ENCODE measurements at places on chromosomes 4 and X.

DNA sequence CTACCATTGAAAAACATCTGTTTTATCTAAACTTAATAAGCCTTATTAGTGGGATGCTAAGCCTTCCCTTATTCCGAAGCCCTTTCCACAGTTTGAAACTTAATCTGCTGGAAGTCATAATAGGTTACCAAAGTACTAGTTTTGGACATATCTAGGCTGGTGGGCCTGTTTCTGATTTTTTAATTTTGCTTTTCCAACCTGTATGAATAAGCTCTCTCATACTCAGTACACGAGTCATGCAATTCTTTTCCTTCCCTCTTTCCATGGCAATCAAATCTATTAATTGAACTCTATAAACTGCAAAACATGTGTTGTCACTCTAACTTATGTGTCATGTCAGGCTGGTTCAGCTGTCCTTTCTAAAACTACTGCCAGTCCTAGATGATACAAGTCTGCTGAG, 91.0 kb downstream of the AMMECR1 start:
- H3K27me3 ChIP-seq = no peaks in the 10 kb centered on the region
- no peak overlapping the region for H3K4me3 ChIP-seq
- H3K36me3 ChIP-seq = peaks cover under 1% of the 10 kb centered on the region

DNA sequence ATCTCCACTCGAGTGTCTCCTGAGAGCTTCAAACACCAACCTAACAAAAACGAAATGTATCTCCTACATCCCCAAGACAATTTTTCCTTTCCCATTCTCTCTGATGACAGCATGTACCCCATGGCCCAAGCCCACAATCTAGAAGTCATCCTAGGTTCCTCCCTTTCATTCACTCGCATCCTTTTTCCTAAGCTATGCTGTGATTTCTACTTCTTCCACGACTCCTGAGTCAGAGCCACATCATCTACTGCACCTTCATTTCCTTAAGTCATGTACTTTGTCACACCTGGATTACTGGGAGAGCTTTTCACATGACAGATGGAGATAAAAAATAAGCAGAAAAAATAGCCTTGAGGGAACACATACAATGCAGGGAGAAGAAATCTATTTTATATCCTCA, 20.1 kb downstream of the C4orf36 start:
- no peak overlapping the region for H3K27ac ChIP-seq
- DNase-seq = no peak
- H3K27me3 ChIP-seq = no peaks in the 10 kb centered on the region
- H3K4me1 ChIP-seq = no peaks in the 10 kb centered on the region
- H3K4me3 ChIP-seq = no peak overlapping the region
- H3K36me3 ChIP-seq = no peaks in the 10 kb centered on the region

- DNase-seq = no peak
- H3K4me3 ChIP-seq = no peak overlapping the region
- no peaks in the 10 kb centered on the region for H3K36me3 ChIP-seq
- no peaks in the 10 kb centered on the region for H3K27me3 ChIP-seq
These were observed 76.6 kb downstream of the SORCS2 start for GRCh38 chr4:7268941-7269340.

- H3K4me3 ChIP-seq = no peak overlapping the region
- no peak for DNase-seq
- no peaks in the 10 kb centered on the region for H3K27me3 ChIP-seq
- H3K27ac ChIP-seq = no peak overlapping the region
These were observed 72.6 kb upstream of the ARHGAP24 start for GRCh38 chr4:85402371-85402770.

GRCh38 chrX:133434197-133434820, 19.0 kb upstream of the GPC4 start:
- H3K27ac ChIP-seq = no peak overlapping the region
- no peaks in the 10 kb centered on the region for H3K4me1 ChIP-seq
- H3K27me3 ChIP-seq = no peaks in the 10 kb centered on the region
- H3K4me3 ChIP-seq = no peak overlapping the region
- no peak for DNase-seq

GRCh38 chr4:13483136-13483767, 888 bp downstream of the RAB28 start:
- peak overlapping the region; percentile 68 for H3K27ac ChIP-seq
- H3K4me3 ChIP-seq = peak overlapping the region; percentile 88
- H3K4me1 ChIP-seq = peaks cover 23% of the 10 kb centered on the region
- H3K27me3 ChIP-seq = peaks cover 4% of the 10 kb centered on the region
- peaks cover 3% of the 10 kb centered on the region for H3K36me3 ChIP-seq

DNA sequence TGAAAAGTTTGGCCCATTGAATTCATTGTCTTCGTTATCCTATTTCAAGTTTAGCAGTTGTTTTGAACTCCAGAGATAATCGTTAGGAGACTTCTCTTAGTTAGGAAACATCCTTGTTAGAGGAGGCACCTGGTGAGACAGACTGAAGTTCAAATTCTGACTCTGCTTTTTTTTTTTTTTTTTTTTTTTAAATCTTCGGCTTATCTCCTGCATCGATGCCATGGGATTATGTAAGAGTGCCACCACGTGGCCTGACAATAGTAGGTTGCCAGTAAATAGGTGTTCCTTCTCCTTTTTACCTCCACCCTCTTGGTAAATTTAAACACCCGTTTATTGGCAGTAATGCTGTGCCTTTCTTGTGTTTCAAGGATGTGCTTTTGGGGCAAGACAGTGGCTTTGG, 149.3 kb downstream of the SOWAHB start:
- H3K4me1 ChIP-seq = no peaks in the 10 kb centered on the region
- H3K36me3 ChIP-seq = no peaks in the 10 kb centered on the region
- no peak overlapping the region for H3K4me3 ChIP-seq
- DNase-seq = peak; percentile 33

GRCh38 chrX:38275615-38276014, 51.7 kb downstream of the RPGR start:
- peaks cover 2% of the 10 kb centered on the region for H3K36me3 ChIP-seq
- H3K4me1 ChIP-seq = peaks cover 8% of the 10 kb centered on the region
- no peaks in the 10 kb centered on the region for H3K27me3 ChIP-seq

- peaks cover 3% of the 10 kb centered on the region for H3K4me1 ChIP-seq
- DNase-seq = no peak
- H3K27me3 ChIP-seq = no peaks in the 10 kb centered on the region
- H3K4me3 ChIP-seq = no peak overlapping the region
These were observed 17.4 kb downstream of the GALNT7 start for GRCh38 chr4:173185847-173186510.

DNA sequence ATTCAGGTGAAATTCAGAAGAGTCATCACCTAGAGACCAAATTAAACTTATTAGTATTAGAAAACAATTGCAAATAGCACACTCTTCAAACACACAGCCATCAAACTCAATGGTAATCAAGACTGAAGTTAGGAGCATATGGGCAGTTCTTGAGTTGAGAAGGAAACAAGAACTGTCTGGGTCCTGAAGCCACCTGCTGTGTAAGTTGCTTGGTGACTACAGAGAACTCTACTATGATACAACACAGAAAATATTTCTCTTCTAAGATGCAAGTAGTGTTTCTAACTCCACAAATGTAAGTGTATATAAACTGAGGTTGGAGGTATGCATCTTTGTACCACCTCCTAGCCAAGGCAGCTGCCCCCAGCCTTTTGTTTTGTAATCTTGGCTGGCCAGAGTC, 325 bp upstream of the PF4V1 start:
- no peaks in the 10 kb centered on the region for H3K4me1 ChIP-seq
- no peaks in the 10 kb centered on the region for H3K36me3 ChIP-seq
- DNase-seq = no peak
- H3K27me3 ChIP-seq = peaks cover 9% of the 10 kb centered on the region

- no peaks in the 10 kb centered on the region for H3K27me3 ChIP-seq
- H3K4me3 ChIP-seq = no peak overlapping the region
- H3K27ac ChIP-seq = no peak overlapping the region
- DNase-seq = no peak
- no peaks in the 10 kb centered on the region for H3K4me1 ChIP-seq
These were observed 11.3 kb downstream of the MAGEB6 start for GRCh38 chrX:26203561-26203960.

GRCh38 chr4:45910511-45910910, 213.3 kb downstream of the GABRG1 start:
- H3K27ac ChIP-seq = no peak overlapping the region
- no peaks in the 10 kb centered on the region for H3K4me1 ChIP-seq
- no peak overlapping the region for H3K4me3 ChIP-seq
- no peaks in the 10 kb centered on the region for H3K27me3 ChIP-seq

DNA sequence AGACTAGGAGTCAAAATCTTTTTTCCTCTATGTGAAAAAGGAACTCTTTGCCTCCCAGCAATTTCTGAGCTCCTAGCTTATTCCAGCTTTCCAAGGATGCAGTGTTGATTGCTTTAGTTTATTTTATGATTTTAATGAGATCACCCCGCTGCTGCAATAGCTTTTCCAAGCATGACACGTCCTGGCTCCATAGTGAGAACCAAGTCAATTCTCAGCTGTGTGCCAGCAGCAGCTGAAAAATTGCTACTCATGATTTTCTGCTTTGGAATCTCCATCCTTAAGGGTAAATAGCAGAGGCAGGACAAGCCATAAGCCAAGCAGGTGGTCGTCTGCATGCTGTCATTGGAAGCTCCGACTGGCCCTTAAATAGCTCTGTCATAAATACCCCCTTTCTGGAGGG, 64.5 kb downstream of the FTHL17 start:
- no peaks in the 10 kb centered on the region for H3K27me3 ChIP-seq
- H3K27ac ChIP-seq = no peak overlapping the region
- H3K4me3 ChIP-seq = no peak overlapping the region
- no peaks in the 10 kb centered on the region for H3K36me3 ChIP-seq

DNA sequence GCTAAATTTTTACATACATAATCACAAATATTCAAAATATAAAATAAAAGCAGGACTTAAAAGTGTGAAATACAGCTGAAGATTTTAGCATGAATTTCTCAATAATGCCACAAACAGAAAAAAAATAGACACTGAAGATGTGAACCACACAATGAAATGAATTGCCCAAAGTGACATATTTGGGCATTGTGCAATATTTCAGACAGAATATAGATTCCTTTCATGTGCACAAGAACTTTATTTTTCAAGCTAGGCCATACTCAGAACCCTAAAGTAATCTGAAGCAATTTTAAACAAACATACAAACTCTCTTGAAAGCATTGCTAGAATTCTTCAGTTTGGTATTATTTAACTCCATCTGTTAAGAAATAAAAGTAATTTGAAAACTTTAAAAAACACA, 764.1 kb downstream of the STIM2 start:
- H3K27me3 ChIP-seq = no peaks in the 10 kb centered on the region
- H3K27ac ChIP-seq = no peak overlapping the region
- no peaks in the 10 kb centered on the region for H3K36me3 ChIP-seq
- no peak overlapping the region for H3K4me3 ChIP-seq
- no peak for DNase-seq

GRCh38 chr4:147836807-147837206, 104.9 kb downstream of the ARHGAP10 start:
- no peaks in the 10 kb centered on the region for H3K36me3 ChIP-seq
- no peaks in the 10 kb centered on the region for H3K4me1 ChIP-seq
- no peak for DNase-seq
- H3K27me3 ChIP-seq = peaks cover 5% of the 10 kb centered on the region

DNA sequence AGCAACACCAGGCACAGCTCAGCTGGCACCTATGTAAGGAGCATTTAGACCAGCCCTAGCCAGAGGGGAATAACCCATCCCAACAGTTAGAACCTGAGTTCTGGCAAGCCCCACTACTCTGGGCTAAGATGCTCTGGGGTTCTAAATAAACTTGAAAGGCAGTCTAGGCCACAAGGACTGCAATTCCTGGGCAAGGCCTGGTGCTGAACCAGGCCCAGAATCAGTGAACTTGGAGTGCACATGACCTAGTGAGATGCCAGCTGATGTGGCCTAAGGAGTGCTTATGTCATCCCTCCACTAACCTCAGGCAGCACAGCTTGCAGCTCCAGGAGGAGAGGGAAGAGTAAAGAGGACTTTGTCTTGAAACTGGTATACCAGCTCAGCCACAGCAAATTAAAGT, 7.6 kb upstream of the PRRG3 start:
- H3K27me3 ChIP-seq = peaks cover 4% of the 10 kb centered on the region
- no peak overlapping the region for H3K4me3 ChIP-seq
- no peaks in the 10 kb centered on the region for H3K36me3 ChIP-seq
- H3K4me1 ChIP-seq = peaks cover 8% of the 10 kb centered on the region

- H3K36me3 ChIP-seq = no peaks in the 10 kb centered on the region
- no peaks in the 10 kb centered on the region for H3K27me3 ChIP-seq
- H3K27ac ChIP-seq = no peak overlapping the region
- no peak for DNase-seq
- H3K4me1 ChIP-seq = no peaks in the 10 kb centered on the region
- H3K4me3 ChIP-seq = no peak overlapping the region
These were observed 546.5 kb upstream of the GALNTL6 start for GRCh38 chr4:171266671-171267070.

- peak overlapping the region; percentile 60 for H3K27ac ChIP-seq
- peaks cover 15% of the 10 kb centered on the region for H3K36me3 ChIP-seq
- DNase-seq = no peak
- H3K27me3 ChIP-seq = no peaks in the 10 kb centered on the region
- H3K4me3 ChIP-seq = no peak overlapping the region
These were observed 467.9 kb downstream of the INPP4B start for GRCh38 chr4:142378179-142378578.

GRCh38 chrX:130024127-130024526, 41.7 kb downstream of the BCORL1 start:
- H3K4me3 ChIP-seq = peak overlapping the region; percentile 45
- H3K4me1 ChIP-seq = peaks cover 13% of the 10 kb centered on the region
- no peaks in the 10 kb centered on the region for H3K27me3 ChIP-seq
- peaks cover 23% of the 10 kb centered on the region for H3K36me3 ChIP-seq
- peak overlapping the region; percentile 72 for H3K27ac ChIP-seq

DNA sequence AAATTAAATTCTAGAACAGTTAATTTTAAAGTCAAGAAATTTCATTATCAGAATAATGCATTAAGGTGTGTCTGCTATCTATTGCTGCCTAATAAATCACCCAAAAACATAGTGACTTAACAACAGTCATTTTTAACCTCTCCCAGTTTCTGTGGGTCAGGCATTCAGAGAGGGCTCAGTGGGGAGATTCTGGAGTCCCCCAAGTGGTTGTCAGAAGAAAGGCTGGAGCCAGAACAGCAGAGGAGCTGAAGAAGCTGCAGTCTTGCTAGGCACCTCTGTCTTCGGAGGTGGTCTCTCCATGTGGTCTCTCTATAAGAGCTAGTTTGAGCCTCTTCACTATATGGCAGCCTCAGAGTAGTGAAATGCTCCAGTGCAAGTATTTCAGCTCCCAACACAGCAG, 9.3 kb upstream of the HOPX start:
- no peak overlapping the region for H3K4me3 ChIP-seq
- no peaks in the 10 kb centered on the region for H3K36me3 ChIP-seq
- no peaks in the 10 kb centered on the region for H3K4me1 ChIP-seq
- DNase-seq = no peak
- peaks cover 14% of the 10 kb centered on the region for H3K27me3 ChIP-seq

GRCh38 chrX:29872831-29873230, 342.5 kb upstream of the MAGEB2 start:
- no peaks in the 10 kb centered on the region for H3K4me1 ChIP-seq
- DNase-seq = no peak
- no peaks in the 10 kb centered on the region for H3K27me3 ChIP-seq
- no peak overlapping the region for H3K4me3 ChIP-seq

DNA sequence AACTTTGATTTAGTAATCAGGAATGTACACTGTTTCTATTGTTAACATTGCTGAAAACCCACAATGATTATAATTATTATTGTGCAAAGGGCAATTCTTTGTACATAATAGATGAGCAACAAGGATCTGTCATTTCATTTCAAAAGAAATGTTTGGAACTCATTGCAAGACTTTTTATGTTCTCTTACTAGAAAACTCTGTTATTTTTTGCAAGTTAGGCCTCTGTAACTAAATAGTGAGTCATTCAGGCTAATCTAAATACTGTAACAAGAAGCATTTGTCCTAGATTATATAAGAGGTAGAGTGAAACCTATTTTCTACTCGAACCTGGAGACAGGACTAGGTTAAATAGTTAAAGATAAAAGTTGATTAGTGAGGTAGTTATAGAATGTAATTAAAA, 93.2 kb upstream of the FAM47B start:
- H3K4me1 ChIP-seq = no peaks in the 10 kb centered on the region
- no peaks in the 10 kb centered on the region for H3K36me3 ChIP-seq
- H3K4me3 ChIP-seq = no peak overlapping the region
- H3K27ac ChIP-seq = no peak overlapping the region
- no peaks in the 10 kb centered on the region for H3K27me3 ChIP-seq
- DNase-seq = no peak

Data from activated CD8-positive, alpha-beta T cell treated with anti-CD3 and anti-CD28 coated beads, Interleukin-2, amount 10 ng/mL, durations not matched to agents 7 days and 5 days (primary cell).